ENCODE measurements at places on chromosomes 2 and 18.
A peak's percentile ranks its signal among the peaks of the same experiment; 100 is the strongest.

DNA sequence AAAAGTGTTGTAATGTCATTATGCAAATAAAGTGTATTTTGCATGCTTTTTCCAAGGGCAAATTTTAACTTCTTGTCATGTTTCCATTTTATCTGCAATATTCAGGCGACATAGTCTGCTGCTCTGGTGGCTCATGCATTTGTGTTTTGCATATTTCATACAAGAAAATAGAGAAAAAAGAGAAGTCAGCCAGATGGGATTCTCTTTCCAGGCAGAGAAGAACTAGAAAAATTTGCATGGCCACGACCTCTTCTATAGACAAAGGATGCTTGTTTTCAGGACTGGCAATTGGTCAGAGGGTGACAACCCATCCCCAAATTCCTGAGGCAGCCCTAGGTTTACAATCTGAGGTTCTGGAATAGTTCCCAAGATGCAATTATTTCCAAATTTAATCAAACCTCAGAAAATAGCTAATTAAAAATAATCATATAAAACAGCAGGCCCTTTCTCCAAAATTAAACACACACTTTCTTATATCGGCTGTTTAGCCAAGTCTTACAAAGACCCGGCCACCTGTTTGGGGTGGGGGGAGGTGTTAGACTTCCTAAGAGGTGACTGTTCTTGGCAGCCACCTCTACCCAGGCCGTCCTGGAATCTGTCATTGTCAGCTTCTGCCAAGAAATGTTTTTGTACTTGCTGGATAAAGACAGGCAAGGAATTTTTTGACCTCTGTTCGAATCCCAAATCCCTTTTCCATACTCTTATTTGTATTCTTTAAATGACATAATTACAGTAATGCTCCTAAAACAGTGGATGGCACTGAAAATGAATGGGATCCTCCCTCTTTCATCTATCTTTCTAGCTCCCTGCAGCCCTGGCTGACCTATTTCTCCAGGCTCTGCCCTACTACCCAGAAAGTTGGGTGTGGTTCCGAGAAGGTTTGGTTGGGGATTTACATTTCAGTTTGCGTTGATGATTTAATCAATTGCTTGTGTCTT is 20.8 kb upstream of the SOS1 start:
- DNase-seq = no peak

DNA sequence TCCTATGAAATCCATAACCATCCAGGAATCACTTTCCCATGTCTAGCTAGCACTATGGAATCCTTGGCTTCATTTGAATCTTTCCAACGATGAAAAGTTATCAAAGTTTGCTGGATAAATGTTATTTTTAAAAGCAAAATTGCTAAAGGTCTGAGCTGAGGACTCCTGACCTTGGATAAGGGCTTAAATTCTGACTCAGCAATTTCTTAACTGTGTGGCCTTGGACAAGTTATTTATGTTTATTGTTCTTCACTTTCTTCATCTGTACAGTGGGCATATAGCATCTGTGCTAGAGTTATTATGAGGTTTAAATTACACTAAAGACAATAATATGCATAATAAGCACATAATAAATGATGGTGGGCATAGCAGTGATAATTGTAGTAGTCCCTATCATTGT is 227.5 kb downstream of the KCNS3 start:
- no peak for DNase-seq

DNA sequence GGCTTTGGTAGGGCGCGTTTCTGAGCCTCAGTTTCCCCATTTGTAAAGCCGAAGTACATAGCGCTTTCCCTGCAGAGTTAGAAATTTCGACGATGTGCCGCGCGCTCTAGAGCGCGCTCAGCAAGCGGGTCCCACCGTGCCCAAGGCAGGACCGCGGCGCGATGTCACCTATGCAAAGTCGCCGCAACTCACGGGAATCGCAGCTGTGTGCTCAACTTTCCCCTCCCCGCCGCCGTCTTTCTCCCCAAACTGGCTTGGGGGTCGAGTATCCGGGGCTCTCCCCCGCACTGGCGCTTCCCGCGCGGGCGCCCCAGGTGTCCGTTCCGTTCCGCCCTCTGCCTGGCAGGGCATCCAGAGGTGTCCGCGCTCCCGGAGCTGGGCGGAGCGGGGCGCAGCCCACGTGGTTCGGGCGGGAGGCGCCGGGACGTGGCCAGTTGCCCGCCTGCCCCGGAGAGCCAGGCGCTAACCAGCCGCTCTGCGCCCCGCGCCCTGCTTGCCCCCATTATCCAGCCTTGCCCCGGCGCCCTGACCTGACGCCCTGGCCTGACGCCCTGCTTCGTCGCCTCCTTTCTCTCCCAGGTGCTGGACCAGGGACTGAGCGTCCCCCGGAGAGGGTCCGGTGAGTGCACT is at the start of gene MLPH:
MLPH (plus strand) TSS at position 433 of the 630 bp plus-strand sequence. CDS start 6,176 bp downstream, outside the sequence.
- DNase-seq = no peak

- DNase-seq = no peak
These were observed at the start of gene GREB1 for GRCh38 chr2:11533278-11534070. Gene GREB1, plus strand, starts transcription at chr2:11534045. Its CDS starts 22,570 bp downstream, at chr2:11556615.

DNA sequence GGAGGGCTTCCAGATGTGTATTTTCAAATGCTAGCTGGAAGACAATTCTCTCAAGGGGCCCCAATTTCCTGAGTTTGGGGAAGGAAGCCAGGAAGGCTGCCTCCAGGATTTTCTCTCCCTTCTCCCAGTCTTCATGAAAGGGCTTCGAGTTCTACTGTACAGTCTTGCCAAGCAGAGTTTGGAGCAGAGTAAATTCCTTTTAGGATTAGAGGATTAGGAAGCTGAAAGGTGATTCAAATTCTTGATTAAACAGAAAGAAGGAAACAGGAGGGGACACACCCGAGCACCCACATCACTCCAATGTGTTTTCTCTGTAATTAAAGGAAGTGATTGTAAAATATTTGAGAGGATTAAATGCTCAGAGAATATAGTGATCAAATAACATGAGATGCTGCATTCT is 217.8 kb downstream of the SETBP1 start:
- no peak for DNase-seq

GRCh38 chr2:135208016-135208415 is 155.9 kb downstream of the RAB3GAP1 start:
- DNase-seq = no peak

DNA sequence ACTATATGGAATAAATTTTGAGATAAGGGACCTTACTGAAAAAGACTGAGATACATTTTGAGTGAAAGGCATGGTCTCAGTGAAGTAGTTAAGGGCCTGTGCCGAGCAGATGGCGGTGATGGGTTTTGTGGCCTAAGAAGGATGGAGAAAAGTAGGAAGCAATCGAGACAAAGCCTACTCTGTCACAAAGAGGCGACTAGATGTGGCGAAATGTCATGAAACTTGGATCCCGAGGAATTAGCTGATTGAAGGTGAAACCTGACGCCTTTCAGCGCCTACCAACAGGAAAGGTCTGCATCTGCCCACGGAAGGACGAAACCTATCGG is 558 bp upstream of the CEP192 start:
- no peak for DNase-seq

GRCh38 chr2:126343136-126343535 is 312.8 kb upstream of the GYPC start:
- DNase-seq = no peak

DNA sequence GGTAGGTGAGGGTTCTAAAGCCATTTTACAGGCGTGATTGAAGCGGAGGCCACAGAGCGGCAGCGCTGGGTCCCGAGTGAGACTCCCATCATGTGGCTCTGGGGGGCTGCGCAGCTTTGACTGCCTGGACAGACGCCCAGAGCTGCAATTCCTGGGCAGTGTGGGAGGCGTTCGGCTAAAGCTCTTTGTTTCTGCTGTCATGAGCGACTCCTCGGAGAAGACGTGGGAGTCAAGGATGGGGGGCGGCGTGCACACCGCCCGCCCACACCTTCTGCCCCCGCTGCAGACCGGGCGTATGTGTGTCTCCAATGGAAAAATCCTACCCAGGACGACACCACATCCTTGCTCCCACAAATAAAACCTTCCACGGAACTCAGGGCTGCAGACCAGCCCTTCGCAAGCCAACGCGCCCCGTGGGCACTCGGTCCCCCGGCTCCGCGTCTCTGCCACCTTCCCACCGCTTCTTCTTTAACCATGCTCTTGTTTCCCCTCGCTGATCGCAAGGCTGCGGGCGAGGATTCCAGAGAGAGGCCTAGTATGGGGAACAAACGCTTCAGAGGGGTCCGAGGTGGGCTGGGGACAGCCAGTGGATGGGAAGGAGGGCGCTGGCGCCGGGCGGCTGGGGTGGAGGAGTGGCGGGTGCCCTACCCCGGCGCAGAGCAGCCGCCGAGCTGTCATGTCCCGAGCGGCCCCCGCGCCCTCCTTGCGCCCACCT is 680 bp upstream of the LBH start:
- peak; percentile 38 for DNase-seq

GRCh38 chr2:203361495-203361894 is 33.3 kb downstream of the ABI2 start:
- no peak for DNase-seq

- DNase-seq = no peak
These were observed 237.6 kb upstream of the RGPD4 start for GRCh38 chr2:107589079-107589491.

- DNase-seq = no peak
These were observed 11.0 kb upstream of the UBE2F start for GRCh38 chr2:237955640-237956401.

- DNase-seq = no peak
These were observed 403.8 kb upstream of the ID2 start for GRCh38 chr2:8277921-8278571.

GRCh38 chr18:58370038-58370580 is 258.8 kb downstream of the ALPK2 start:
- no peak for DNase-seq

DNA sequence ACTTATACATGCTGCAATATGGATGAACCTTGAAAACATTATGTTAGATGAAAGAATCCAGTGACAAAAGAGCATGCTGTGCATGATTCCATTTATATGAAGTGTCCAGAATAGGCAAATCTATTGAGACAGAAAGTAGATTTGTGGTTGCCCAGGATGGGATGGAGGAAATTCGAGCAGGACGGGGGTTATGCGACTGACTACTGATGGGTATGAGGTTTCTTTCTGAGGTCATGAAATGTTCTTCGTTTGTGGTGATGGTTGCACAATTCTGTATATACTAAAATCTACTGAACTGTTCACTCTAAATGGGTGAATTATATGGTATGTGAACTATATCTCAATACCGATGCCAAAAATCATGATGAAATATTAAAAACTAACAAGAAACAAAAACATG is 18.9 kb upstream of the MTERF4 start:
- DNase-seq = no peak

- DNase-seq = no peak
These were observed 311.4 kb downstream of the CTNNA2 start for GRCh38 chr2:79824086-79824786.

GRCh38 chr18:23683671-23684070 is 5.6 kb upstream of the LAMA3 start:
- no peak for DNase-seq

DNA sequence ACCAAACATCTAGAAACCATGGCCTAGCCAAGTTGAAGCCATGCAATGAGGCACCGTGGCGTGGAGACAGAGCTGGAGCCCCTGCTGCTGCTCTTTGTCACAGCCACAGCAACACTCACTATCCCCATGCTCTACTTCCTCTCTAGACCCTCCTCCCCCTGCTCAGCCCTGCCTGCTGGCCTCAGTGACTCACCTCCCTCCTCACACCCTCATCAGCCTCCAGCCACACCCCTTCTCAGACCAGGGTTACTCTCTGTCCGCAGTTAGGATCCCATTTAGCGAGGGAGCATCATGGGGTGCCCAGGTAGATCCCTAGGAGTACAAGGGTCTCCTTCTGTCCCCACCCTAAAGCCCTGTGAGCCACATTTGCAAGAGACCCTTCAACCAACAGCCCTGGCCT is 25.4 kb upstream of the SOX11 start:
- DNase-seq = no peak

GRCh38 chr18:48393170-48393569 is 16.0 kb downstream of the ZBTB7C start:
- no peak for DNase-seq

DNA sequence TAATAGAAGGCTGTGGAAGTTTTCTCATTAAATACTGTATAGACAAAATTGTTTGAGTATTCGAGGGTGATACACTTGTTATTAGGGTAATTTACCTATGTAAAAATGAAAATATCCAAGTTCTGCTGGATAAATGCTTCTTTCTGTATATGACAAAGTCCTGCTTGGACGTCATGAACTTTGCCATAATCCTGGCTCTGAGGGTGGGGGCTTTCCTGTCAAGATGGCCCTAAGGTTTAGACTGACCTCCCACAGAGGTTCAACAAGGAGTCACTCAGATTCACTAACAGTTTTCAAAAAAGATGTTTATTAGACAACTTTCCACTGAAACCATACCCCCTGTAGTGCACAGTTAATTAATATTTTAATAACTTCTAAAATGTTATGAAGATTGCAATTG is 52.5 kb upstream of the NABP1 start:
- DNase-seq = no peak

DNA sequence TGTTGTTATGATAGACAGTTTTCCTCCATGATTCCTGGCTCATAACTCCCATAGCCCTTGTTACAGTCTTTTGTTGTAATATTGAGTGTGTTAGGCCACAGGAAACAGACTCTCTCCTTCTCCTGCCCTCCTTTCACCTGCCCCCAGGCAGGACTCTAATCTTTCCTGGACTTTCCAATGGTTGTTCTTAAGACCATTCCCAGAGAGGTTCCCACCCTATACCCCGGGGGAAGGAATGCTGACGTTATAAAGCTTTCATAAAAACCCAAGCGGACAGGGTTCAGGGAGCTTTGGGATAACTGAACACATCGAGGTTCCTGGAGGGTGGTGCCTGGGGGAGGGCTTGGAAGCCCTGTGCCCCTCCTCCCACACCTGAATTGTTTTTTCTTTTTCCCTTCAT is 2.8 kb upstream of the EFR3B start:
- DNase-seq = no peak

DNA sequence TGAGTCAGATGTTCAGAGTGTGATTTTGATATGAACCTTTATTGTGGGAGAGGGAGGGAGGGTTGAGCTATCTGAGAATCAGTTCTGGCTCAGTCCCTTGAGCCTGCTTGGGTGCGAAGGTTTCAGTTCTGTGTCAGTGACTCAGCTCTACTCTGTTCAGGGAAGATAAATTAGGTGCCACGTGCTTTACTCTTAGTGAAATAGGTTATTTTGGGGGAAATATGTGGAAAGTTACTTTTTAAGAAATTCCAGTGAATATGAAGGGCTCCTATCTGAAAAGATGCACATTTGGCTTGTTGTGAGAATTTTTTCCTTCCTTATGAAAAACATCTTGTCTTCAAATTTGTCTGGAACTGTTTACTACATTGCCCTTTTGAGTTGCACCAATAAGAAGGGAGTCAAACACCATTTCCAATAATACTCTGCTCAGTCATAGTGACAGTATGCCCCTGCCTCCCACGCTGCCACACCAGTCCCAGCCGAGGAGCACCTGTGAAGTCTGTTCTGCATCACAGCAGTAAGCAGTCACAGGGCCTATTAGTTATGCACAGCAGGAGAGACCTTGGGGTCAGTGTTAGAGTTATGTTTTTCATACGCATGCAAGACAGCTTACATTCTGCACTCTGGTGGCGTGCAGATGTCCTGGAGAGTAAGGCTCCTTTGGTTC is 32.8 kb upstream of the DNAH7 start:
- DNase-seq = no peak

- DNase-seq = no peak
These were observed 12.6 kb upstream of the NCK2 start for GRCh38 chr2:105732101-105732500.

Measured in D721Med (cell line).